Stimulated activated CD4-positive, alpha-beta T cell treated with anti-CD3 and anti-CD28 coated beads, Interleukin-12 subunit alpha, Interleukin-12 subunit beta, amount 100 ng/mL, for 4 hours (primary cell): ENCODE measurements at places on chromosomes 12 and 14.

- DNase-seq: no peak
Observed at GRCh38 chr12:109475993-109476806, 900 bp downstream of the KCTD10 start.

DNA sequence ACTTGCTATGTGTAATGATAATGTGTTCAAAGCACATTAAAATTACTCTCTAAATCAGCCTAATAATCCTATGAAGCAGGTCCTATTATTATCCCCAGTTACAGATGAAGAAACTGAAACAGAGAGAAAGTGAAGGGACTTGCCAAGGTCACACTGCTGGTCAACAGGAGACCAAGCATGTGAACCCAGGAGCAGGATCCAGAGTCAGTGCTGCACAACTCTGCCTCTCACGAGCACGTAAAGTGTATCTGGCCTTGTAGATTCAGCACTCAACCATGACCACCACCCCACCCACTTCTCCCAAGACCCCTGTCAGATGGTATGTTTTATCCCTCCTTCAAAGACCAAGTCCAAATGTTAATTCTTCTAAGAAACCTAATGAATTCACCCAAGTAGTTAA is 100.7 kb downstream of the TTC7B start:
- no peak for DNase-seq

DNA sequence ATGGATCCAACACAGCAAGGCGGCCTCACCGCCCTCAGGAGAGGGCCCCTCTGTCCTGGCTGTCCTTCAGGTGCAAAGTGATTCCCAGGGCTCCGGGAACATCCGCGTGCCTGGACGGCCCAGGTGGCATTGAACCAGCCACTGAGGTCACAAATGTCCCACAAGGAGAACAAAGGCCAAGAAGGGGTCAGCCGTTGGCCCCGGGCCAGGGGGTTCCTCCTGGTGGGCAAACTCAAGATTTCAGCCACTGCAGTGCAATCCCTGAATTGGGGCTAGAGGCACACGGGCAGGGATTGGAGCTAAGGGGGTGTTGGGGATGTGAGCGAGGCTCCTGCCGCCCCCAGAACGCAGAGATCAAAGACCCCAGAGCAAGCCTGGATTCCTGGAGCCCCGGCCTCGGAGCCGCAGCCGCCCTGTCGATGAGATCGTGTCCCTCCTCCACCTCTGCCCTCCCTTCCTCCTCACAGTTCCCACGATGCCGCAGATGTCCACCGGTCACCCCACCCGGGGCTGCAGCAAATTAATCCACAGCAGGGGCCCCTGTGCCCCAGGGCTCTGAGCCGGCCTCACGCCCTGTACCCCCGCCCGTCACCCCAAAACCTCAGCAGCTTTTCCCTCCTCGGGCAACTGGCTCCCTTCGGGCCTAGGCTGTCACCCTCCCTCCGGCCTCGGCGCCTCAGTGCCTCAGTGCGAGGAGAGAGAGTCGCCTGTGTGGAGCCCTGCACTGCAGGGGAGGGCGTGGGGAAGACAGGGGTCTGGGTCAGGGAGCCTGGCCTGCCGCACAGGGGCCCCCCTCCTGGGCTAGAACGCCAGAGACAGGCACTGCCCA is 56.7 kb upstream of the GALNT9 start:
- DNase-seq: no peak

GRCh38 chr12:104680070-104680469 is 223.3 kb downstream of the CHST11 start:
- DNase-seq: no peak

GRCh38 chr12:128012110-128012509 is 254.9 kb upstream of the TMEM132C start:
- no peak for DNase-seq

DNA sequence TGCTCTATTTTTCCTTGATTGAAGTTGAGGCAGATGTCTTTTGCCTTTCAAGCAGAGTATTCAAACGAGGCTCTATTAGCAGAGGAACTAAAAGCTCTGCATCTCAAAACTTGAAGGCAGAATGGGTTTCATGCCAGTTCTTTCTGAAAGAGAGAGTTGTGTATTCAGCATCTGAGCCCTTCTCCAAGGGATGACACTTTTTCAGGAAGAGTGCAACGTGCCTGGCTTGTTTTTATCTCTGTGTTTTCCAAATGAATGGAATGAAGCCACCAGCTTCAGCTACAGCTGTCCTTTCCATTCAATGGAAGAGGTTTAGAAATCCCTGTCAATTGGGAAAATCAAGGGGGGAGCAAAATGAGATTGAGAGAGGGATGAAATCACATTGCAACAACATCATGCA is 14.6 kb downstream of the BEST3 start:
- DNase-seq: no peak

DNA sequence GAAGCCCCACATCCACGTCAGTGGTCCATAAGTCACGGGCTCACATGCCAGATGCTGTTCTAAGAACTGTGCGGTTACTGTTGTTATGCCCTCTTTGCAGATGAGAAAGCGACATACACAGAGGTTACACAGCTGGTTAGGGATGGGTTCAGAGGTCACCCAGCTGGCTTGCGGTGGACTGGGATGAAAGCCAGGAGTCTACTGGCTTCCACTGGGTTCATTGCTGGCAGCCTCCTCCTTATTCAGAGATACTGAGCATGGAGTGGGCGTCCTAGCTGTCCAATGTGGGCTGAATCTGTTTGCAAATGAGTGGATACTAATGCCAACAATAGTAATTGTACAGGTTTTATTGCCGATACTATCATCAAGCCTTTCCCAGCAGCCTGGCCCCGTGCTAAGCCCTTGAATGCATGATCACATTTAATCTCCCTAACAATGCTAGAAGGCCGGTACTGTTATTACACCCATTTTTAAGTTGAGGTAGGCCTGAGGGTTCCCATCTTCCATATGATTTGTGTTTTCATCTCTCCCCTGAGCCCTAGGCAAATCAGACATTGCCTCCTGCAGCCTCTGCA is 129.1 kb downstream of the PLXNC1 start:
- DNase-seq: no peak

GRCh38 chr14:89325299-89325883 is 91.6 kb downstream of the FOXN3 start:
- no peak for DNase-seq

GRCh38 chr14:104168603-104169002 is 30.2 kb downstream of the KIF26A start:
- DNase-seq: no peak
